EL (cell line): ENCODE measurements at places on chromosomes 12 and 14.

DNA sequence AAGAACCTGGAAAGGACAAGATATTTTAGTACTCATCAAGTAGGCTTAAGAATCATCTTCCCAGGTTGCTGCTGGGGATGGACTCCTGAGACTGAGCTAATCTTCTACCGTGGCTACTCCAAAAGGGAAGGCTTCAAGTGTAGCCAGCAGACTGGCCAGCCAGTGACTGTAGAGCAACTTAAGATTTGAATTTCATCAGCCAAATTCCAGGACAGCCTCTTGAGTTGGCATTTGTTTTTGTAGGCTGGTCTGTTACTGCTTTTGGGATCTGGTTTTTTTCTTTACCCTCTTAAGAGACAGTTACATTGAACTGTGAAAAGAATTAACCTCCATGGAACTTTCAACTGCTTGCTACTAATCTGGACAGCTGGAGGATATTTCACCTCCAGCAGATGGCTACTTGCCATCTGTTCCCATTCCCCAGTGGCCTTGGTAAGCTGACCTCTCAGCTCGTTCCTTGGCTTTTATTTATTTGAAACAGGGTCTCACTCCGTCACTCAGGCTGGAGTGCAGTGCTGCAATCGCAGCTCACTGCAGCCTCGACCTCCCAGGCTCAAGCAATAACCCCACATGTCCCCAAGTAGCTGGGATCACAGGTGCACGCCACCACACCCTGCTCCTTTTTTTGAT, 20.7 kb downstream of the VTI1B start:
- peak; percentile 8 for DNase-seq

GRCh38 chr12:130212384-130212989, 50.2 kb downstream of the FZD10 start:
- no peak for DNase-seq

GRCh38 chr12:29245246-29245645, 96.2 kb downstream of the FAR2 start:
- no peak for DNase-seq

DNA sequence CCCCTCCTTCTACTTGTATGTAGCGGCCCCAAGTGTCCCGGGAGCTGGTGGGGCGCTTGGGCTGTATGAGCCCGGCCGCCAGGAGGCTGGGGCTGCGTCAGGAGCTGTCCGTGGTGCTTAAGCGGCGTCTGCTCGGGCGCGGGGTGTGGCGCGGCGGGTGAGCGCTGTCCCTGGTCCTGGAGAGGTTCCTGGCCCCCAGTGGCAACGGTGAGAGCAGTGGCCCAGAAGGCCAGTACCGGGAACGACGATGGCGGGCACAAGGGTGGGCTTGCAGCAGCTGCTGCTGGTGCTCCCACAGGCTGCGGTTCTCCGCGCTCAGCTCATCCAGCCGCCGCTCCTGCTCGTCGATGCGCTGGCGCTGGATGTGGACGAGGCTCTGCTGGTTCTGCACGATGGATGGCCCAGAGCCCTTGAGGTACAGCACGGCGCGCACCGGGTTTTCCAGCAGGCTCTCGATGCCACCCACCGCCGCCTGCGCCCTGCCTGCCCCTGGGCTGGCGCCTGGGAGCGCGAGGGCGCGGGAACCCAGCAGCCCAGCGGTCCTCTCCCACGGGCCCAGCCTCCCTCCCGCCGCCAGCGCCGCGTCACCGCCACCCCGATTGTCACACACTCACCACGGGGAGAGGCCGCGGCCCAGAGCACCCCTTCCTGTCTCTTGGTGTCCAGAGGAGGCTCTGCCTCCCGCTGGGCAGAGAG, 41.9 kb upstream of the FKBP4 start:
- DNase-seq = peak; percentile 61

DNA sequence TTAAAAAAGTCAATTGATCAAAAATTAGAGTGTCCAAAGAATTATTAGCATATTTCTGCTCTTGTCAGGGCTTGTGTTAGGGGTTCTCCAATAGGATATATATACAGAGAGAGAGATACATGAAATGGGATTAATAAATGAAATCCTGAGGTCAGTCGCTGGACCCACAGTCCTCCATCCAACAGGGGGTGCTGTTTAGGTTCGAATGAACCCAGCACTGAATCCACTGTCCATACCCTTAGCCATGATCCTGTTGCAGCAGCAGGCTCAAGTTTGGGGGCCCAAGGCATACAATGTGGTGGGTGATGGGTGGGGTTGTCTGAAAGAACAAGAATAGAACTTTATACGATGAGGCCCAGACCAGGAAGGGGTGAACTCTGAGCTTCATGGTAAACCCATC, 780 bp upstream of the MYO1H start:
- no peak for DNase-seq

DNA sequence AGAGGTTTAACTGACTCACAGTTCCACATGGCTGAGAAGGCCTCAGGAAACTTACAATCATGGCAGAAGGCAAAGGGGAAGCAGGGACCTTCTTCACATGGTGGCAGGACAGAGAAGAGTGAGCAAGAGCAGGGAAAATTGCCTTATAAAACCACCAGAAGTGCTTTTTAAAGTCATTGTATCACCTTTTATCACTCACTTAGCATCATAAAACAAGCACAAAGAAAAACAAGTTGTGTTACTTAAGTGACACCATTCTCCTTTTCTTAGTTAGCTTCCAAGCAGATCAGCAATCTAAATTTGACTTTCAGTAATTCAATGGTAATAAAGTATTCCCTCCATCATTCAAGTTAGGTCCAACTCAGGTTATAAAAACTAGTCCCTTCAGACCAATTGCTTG, 28.5 kb downstream of the OSBPL8 start:
- no peak for DNase-seq

DNA sequence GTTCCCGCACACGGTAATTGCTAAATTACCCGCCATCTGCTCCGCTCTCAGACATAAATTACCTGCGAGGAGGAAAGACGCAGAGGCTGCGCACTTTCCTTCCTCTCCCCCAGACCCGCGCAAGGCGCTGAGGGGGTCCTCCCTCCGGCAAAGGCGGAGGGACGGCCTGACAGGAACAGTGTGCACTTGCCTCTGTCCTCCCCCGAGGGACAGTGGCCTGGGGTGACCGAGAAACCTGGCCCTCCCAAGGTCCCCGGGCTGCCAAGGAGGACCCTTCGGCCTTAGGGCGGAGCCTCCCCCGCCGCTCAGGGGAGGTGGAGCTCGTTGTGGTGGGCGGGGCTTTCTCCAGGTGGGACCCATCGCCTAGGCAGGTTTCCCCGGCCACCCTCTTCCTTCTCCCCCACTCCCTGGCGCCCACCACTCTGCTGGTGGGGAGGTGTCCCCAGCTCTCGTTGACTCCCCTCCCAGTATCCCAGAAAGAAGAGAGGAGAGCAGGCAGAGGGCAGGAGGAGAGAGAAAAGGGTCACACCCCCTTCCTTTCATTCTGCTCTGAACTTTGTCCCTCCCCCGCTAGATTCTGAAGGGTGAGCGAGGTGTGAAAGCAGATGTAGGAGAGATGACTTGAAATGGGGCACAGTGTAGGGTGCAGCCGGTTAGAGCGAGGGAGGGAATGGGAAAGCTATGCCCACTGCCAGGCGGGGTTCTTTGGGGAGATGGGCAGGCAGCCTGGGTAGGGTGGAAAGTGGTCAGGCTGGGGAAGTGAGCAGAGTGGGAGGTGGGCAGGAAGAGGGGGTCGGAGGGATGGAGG, 11.4 kb upstream of the CALCOCO1 start:
- DNase-seq = no peak

GRCh38 chr12:5088586-5089264, 45.0 kb downstream of the KCNA5 start:
- peak; percentile 88 for DNase-seq

GRCh38 chr12:32834122-32834521, 62.5 kb downstream of the PKP2 start:
- no peak for DNase-seq

DNA sequence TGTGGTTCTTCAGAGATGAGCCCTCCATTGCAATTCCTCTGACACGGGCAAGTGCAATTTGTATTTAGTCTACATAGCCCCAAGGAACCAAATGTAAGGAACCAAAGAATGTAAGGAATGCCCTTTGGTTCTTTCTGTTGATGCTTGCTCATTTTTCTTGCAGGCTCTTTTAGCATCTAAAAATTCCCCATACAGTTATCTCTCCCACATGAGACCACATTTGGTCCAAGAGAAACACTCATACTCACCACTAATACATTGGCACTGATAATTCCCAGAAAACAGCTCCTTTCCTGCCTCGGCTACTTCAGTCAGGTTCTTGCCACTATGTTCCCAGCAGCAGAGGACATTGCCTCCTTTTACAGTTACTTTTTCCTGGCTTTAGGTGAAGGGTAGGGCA, 332.6 kb downstream of the AEBP2 start:
- peak; percentile 89 for DNase-seq

GRCh38 chr14:96363751-96364336, 518 bp downstream of the GSKIP start:
- peak; percentile 61 for DNase-seq

- no peak for DNase-seq
Observed at GRCh38 chr12:111578971-111579340, 20.2 kb downstream of the ATXN2 start.

DNA sequence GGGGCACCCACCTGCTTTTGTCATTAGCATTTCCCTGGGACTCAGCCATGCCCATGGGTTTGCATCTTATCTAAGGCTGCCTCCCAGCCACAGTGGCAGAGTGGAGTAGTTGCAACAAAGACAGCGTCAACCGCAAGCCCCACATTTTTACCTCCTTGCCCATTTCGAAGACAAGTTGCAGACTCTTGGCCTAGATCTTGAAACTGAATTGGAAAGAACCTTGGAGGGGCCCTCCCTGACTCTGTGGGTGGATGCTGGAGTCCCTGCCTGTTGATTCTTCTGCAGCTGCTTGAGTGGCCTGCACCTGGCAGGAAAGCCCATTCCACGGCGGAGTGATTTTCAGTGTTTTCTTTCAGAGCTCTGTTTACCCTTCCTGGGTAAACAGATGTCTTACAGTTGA, 309.0 kb downstream of the VRK1 start:
- no peak for DNase-seq

GRCh38 chr14:79831195-79831892, 380.0 kb downstream of the DIO2 start:
- DNase-seq = peak; percentile 75
